ENCODE measurements at places on chromosomes 13 and 19.

DNA sequence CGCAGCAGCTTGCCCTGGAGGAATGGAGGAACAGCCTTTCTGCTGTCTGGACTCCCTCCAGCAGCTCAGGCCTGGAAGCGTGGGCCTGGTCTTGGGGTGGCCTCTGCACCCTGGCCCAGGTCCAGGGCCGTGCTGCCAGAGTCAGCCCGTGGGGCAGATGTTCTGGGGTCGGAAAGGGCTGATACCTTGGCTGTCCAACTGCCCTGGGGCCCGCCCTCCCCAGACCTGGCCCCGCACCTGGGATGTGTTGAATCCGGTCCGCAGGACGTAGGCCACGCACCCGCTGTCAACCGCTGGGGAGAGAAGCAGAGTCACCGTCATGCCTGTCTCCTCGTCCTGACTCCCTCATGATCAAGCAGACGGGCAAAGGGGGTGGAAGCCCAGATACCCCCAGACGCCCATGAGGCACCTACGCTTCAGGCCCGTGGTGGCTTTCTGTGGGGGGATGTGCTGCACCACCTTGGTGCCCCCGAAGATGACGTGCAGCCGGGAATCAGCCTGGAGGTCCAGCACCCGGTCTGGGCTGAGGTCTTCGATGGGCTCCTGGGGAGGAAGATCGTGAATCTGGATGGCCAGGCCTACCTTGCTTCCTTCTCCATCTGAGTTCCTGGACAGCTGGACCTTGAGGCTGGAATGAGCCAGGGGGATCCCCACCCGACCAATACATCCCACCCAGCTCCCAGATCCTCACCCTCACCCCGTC lies 7.7 kb downstream of the ATP13A1 start:
- no peak for DNase-seq

DNA sequence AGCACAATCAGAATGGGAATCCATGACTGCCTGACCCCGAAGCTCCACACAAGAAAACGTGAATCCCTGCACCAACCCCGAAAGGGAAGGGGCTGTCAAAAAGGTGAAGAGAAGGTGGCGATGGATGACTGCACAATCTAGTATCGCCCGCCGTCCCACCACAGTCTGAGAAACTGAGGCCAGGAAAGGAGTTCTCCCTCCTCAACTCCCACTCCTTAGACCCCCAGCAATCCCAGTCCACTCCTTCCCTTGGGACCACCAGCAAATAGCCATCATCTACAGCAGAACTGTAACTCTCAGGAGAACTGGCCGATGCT lies 451 bp downstream of the NOSIP start:
- no peak for DNase-seq

DNA sequence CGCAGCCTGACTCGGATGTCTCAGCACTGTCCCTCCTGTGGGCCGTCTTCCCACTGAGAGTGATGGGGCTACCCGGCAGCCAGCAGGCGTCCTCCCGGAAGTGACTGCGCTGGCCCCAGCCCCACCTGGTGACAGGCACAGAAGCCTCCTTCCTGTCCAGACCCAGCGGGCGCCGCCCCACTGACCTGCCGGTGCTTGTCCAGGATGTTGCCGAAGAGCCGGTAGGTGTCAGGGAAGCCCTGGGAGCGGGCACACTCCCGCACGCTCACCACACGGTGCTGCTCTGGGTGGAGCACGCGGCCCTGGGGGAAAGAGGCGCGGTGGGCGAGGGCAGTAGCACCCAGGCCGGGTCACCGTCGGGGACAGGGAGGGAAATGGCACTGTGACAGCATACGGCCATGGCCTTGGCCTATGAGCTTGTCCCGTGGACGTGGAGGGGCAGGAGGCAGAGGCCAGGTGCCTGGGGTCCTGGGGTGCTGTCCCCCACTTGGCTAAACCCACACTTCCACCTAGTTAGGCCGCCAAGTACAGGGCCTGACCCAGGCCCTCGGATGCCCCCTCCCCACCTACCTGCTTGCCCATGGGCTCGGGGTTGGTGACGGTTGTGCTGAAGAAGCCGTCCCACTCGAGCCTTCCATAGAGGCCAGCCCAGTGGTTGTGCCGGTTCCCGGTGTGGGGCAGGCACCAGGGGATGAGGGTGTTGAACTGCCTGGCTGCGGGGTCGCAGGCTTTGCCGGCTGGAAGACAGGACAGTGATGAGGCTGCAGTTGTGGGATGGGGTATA lies 16.0 kb upstream of the EIF3G start:
- no peak for DNase-seq

DNA sequence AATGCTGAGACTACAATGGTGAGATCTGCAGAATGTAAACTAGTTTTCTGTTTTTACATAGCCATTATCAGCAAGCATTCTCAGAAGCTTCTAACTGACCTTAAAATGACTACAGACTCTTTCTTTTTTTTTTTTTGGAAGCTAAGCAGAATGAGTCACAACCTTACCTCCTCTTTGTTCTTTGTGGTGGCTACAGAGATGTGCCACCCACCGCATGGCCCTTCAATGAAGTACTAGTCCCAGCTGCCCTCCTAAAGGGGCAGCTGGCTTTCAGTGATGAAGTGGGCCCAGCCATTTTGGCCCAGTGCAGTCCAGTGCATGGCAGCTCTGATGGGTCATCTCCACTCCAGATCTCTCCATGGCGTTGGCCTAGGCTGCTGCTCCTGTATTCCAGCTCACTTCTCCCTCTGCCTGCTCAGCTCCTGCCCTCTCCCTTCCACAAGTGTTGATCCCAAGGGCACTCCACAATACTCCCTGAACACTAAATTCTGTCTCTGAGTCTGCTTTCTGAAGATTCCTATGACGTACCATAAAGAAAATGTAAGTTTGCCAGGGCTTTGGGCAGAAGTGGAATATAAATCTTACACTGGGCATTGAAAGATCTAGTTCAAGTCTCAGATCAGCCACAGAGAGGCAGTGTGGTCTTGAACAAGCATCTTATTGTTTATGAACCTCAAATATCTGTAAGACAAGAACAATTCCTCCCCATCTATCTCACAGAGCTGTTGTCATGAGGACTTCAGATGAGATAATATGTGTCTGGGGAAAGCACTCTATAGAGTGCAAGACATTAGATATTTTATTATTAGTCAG lies 85.6 kb downstream of the RXFP2 start:
- no peak for DNase-seq

- no peak for DNase-seq
These were observed 27.4 kb downstream of the LAMP1 start for GRCh38 chr13:113324398-113324797.

GRCh38 chr13:109131698-109132257 lies 502.4 kb downstream of the MYO16 start:
- DNase-seq = no peak

- no peak for DNase-seq
These were observed 273.4 kb downstream of the NHLRC3 start for GRCh38 chr13:39311619-39312018.

DNA sequence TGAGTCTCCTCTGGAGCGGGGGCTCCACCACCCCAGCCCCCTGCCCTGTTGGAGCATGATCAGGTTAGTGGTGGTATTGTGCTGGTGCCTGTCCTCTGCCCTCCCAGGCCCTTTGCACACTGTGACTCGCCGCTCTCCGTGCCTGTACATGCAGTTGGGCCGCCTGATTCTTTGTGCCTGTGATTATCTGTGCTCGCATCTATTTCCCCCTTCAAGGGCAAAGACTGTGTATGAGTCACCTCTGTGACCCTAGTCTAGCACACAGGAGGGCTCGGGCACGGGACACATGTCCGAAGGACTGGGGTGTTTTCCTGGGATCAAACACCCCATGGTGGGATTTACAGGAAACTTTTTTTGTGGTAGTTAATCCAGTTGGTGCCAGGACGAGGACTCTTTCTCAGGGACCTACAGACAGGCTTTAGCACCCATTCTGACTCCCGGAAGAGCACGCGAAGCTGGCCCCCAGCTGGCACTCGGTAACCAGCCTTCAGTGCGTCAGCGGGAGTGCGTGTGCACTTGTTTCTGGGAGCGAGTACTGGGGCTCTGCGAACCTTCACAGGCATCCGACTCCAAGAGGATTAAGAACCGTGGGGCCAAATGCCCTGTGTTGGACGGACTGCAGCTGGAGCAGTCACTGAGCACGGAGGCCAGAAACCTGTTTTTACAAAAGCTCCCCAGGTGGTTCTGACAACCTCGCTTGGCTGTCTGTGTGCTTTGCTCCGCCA lies 6.7 kb downstream of the PPP1R37 start:
- no peak for DNase-seq

GRCh38 chr13:77009011-77009410 lies 17.1 kb downstream of the CLN5 start:
- DNase-seq = no peak
